Memory B cell (primary cell): ENCODE measurements at places on chromosomes 6 and 20.

GRCh38 chr6:4568138-4568537 is 208.1 kb upstream of the CDYL start:
- no peaks in the 10 kb centered on the region for H3K36me3 ChIP-seq
- H3K27me3 ChIP-seq: peaks cover 5% of the 10 kb centered on the region
- H3K27ac ChIP-seq: no peak overlapping the region
- DNase-seq: no peak
- no peak overlapping the region for H3K4me3 ChIP-seq

DNA sequence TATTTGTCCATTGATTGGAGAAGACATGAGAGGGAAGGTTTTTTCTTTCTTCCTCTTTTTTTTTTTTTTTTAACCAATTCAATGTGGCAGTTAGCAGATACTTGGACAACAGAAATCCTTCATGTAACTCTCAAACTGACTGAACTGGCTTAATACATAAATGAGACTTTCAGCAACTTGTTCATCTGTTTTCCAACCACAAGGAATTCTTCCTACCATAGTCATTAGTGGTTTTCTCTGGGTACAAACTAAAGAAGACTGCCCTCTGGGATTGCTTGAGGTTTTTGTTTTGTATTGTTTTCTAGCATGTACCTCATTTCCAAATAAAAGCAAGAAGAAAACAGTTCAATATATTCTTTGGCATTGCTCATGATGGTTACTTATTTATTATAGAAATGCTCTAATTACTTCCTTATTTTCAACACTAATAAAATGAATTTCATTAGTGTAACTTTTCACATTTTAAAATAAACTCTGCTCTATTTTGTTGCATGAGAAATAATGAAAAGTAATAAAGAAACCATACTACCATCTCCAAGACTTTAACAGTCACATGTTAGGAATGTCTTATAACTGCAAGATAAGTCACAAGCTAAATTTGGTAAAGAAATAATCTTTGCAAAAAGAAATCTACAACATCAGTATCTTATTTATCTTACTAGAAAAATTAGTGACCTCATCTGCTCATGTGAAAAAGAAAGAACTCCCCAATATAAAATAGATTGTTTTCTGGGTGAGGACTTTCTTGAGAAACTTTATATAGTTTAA is 52.0 kb downstream of the ME1 start:
- H3K27ac ChIP-seq: no peak overlapping the region
- DNase-seq: no peak
- H3K27me3 ChIP-seq: no peaks in the 10 kb centered on the region
- H3K4me3 ChIP-seq: no peak overlapping the region
- H3K36me3 ChIP-seq: no peaks in the 10 kb centered on the region

- no peak overlapping the region for H3K27ac ChIP-seq
- DNase-seq: no peak
These were observed 92.1 kb downstream of the PHACTR3 start for GRCh38 chr20:59696476-59696875.

DNA sequence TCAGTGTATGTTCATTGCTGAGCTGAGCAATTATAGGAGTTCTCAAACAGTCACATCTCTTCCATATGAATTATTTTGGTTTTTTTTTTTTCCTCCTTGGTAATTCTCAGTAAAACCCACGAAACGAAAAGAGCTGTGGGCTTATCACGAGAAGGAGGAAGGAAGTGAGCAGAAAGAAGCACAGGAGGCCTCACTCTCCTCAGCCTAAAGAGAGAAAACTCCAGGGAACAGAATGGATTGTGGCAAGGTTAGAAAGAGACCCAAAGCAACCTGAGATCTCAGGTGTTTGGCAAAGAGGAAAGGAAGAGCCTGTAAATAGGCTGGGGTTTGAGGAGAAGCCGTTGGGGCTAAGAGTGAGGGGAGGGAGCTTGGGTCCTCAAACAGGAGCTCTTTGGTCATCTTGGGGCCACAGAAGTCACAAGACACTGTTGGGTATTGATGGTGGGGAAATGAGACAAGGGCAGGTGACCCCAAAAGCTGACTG is 67.8 kb upstream of the CITED2 start:
- H3K27me3 ChIP-seq: no peaks in the 10 kb centered on the region
- no peak overlapping the region for H3K27ac ChIP-seq
- no peaks in the 10 kb centered on the region for H3K4me1 ChIP-seq
- H3K36me3 ChIP-seq: peaks cover 7% of the 10 kb centered on the region
- H3K4me3 ChIP-seq: no peak overlapping the region
- DNase-seq: no peak

- H3K4me1 ChIP-seq: no peaks in the 10 kb centered on the region
- no peak for DNase-seq
- H3K27me3 ChIP-seq: no peaks in the 10 kb centered on the region
- peaks cover 15% of the 10 kb centered on the region for H3K36me3 ChIP-seq
These were observed 24.8 kb downstream of the RRBP1 start for GRCh38 chr20:17657079-17657825.

DNA sequence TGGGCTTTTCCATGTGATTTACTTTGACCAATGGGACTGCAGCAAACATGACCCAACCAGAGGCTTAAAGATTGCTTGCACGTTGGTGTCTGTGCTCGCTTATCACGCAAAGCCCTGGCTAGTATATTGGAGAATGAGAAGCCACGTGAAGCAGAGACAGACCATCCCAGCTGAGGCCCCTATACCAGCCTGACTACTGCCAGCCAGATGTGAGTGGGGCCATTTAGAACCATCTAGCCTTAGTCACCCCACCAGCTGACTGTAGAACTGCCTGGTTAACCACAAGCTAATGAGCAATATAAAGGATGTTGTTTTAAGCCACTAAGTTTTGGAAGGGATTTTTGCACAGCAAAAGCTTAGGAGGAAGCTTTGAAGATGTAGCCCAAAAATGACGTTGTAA is 74.5 kb downstream of the MACROD2 start:
- DNase-seq: no peak
- H3K4me1 ChIP-seq: no peaks in the 10 kb centered on the region
- no peaks in the 10 kb centered on the region for H3K36me3 ChIP-seq
- H3K27me3 ChIP-seq: no peaks in the 10 kb centered on the region

- H3K36me3 ChIP-seq: no peaks in the 10 kb centered on the region
- H3K27me3 ChIP-seq: no peaks in the 10 kb centered on the region
- DNase-seq: no peak
- no peak overlapping the region for H3K4me3 ChIP-seq
These were observed 114.6 kb upstream of the HTR1E start for GRCh38 chr6:86822747-86823146.
